Neural progenitor cell (in vitro differentiated cells): ENCODE measurements at places on chromosomes 7 and 10. TPM values are rescaled to one million over a fixed set of nuclear protein-coding genes. Genes with fewer than 3 reads are reported as not detected.

DNA sequence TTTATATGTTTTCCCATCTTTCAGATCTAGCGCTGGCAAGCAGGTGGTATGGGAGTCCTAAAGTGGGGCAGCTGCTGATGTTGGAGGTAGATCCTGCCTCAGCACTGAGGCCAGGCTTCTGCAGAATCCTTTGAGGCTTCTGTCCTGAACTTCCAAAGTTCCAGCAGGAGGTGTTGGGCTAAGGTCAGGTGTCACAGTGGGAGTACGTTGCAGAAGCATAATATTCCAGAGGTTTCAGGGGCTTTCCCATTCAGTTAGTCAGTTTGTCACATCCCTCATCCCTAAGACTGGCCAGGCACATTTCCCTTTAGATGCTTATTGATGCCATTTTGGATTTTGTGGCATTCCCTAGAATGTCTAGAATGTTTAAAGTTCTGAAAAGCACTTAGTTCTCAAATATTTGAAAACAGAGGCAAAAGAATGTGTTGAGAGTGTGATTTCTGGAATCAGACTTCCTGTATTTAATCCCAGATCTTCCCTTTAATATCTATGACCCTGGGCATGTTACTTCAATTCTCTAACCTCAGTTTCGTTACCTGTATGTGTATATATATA lies 319.1 kb upstream of the PHYHIPL start:
- no peak for DNase-seq
- no peaks in the 10 kb centered on the region for H3K27me3 ChIP-seq
- no peak overlapping the region for H3K4me3 ChIP-seq
- H3K4me1 ChIP-seq, result no peaks in the 10 kb centered on the region

DNA sequence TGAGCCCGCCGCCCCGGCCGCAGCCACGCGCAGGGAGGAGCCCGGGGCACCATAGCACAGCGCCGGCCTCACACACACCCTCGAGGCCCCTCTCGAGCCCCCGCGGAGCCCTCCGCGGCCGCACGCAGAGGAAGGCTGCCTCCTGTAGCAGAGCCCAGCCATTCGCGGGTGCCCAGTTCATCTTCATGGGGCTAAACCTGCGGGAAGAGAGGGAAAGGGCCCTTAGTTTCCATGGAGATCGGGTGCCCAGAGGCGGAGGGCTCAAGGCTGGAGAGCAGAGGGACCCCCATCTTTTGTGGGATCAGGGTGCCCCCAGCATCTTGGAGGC lies 2.9 kb upstream of the SYCE1 start:
- H3K4me1 ChIP-seq, result no peaks in the 10 kb centered on the region
- DNase-seq, result no peak
- peaks cover 4% of the 10 kb centered on the region for H3K27me3 ChIP-seq
- no peaks in the 10 kb centered on the region for H3K36me3 ChIP-seq
- H3K4me3 ChIP-seq, result no peak overlapping the region

DNA sequence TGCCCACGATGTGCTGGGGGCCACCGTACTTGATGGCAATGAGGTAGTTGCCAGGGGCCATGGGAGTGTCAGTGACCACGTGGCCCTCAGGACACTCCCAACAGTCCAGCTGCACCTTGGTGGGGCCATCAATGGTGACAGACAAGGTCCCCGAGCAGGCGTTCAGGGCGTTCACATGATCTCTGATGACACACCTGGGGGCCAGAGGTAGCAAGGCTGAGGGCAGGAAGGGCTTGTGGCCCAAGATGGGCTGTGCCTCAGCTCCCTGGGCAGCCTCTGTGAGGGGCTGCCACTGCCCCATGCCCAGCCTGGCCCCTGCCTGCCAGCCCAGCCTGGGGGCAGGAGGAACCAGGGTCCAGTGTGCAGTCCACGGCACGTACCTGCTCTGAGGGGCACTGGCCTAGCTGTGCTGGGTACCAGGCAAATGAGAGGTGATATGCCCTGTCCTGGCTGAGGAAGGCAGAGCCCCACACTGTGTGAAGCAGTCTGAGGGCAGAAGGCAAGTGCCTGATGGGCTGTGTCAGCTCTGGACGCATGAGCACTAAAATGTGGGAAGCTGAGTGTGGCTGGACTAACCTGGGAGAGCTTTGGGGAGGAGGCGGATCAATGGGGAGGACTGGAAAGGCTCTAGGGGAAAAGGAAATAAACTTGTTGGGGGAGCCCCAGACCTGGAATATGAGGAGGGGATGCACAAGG lies 3.5 kb upstream of the KCP start:
- no peaks in the 10 kb centered on the region for H3K36me3 ChIP-seq
- DNase-seq, result no peak
- peaks cover 25% of the 10 kb centered on the region for H3K4me1 ChIP-seq
- H3K27ac ChIP-seq, result no peak overlapping the region
- H3K4me3 ChIP-seq, result no peak overlapping the region
- H3K27me3 ChIP-seq, result peaks cover 67% of the 10 kb centered on the region

DNA sequence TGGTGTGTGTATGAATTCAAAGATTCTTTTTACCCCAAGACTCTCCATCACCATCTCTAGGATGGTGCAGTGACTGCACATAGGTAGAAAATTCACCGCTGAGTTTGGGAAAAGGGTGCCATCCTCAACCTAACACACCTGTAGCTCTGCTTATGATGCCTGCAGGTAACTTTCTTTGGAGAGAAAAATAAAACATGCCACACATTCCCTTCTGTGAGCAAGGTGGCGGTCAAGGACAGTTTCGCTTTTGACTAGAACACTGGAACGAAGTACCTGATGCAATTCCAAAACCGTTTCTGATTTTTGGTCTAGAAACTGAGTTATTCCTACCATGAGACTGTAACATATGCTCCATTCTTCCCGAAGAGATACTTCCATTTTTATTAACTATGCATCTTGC lies 205.6 kb downstream of the FGFR2 start:
- no peaks in the 10 kb centered on the region for H3K36me3 ChIP-seq
- H3K27ac ChIP-seq, result no peak overlapping the region

LHFPL3 gene
- total RNA-seq, result 0.12 and 0.30 TPM in 2 replicates

SH2B2 gene
- total RNA-seq, result 2.0 and 15.1 TPM in 2 replicates

GOT1 gene
- 35.7 and 36.1 TPM in 2 replicates for total RNA-seq

MSMB gene
- total RNA-seq, result not detected in 2 replicates

CYP2W1 gene
- 0.06 TPM in 1 of 2 replicates, not detected in the other for total RNA-seq
